Mammary microvascular endothelial cell (primary cell): ENCODE measurements at places on chromosomes 2 and 18. TPM values are rescaled to one million over a fixed set of nuclear protein-coding genes. Genes with fewer than 3 reads are reported as not detected.

Gene CHPF
- 0.27 and 0.44 TPM in 2 replicates for total RNA-seq

Gene NOL4
- not detected in 2 replicates for total RNA-seq

Gene CHST9
- total RNA-seq = not detected in 2 replicates

Gene LGALSL
- 2.0 and 2.1 TPM in 2 replicates for total RNA-seq

Gene AGXT
- not detected in 2 replicates for total RNA-seq

Gene ARHGEF4
- under 0.01 TPM in 1 of 2 replicates, not detected in the other for total RNA-seq

Gene SULT6B1
- not detected in 2 replicates for total RNA-seq

Gene TMEM198
- not detected in 2 replicates for total RNA-seq

Gene GAL3ST2
- not detected in 2 replicates for total RNA-seq

Gene DUSP11
- 31.3 and 31.7 TPM in 2 replicates for total RNA-seq

Gene RIT2
- not detected in 2 replicates for total RNA-seq

Gene KCNF1
- 0.20 and 0.33 TPM in 2 replicates for total RNA-seq

Gene GPR75
- 0.27 and 0.94 TPM in 2 replicates for total RNA-seq

Gene TBR1
- not detected in 2 replicates for total RNA-seq

Gene ANKRD62
- total RNA-seq = not detected in 2 replicates

Gene CDCA7
- total RNA-seq = 21.0 and 22.5 TPM in 2 replicates
